ENCODE measurements at places on chromosomes 7 and 10.

GRCh38 chr10:17665747-17666146 is 21.8 kb downstream of the STAM start:
- no peak for DNase-seq

DNA sequence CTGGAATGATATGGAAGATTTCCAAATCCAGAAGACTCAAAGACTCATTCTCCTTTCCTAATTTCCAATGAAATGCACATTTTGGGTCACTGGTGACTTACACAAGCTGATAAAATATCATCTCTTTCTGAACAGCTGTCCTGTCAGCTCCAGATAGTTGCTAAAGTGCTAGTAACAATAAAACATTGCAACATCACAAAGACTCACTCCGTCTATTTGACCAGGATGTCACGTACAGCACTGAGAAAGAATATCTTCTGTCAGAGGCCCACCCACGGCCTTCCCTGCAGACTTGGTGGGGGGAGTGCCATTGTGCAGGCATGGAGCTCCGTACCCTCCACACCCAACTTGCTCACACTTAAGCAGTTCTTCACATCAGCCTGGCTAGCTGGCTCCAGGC is 78.9 kb upstream of the EGR2 start:
- no peak for DNase-seq

DNA sequence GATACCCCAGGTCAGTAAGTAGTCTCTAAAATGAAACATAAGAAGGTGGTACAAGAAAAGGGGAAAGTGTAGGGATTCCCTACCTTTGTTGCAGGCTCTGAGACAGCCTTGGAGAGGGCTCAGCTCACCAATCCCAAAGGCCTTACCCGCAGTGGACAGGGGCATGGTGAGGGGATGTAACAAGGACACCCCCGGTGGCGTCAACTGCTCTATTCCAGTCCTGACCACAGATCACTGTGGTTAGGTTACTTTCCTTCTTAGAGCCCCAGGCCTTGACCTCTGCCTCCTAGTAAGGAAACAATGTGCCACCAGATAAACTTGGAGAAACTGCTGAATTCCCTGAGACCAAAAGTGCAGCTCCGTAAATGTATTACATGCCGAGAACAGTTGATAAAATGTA is 17.5 kb downstream of the PLXNA4 start:
- no peak for DNase-seq

DNA sequence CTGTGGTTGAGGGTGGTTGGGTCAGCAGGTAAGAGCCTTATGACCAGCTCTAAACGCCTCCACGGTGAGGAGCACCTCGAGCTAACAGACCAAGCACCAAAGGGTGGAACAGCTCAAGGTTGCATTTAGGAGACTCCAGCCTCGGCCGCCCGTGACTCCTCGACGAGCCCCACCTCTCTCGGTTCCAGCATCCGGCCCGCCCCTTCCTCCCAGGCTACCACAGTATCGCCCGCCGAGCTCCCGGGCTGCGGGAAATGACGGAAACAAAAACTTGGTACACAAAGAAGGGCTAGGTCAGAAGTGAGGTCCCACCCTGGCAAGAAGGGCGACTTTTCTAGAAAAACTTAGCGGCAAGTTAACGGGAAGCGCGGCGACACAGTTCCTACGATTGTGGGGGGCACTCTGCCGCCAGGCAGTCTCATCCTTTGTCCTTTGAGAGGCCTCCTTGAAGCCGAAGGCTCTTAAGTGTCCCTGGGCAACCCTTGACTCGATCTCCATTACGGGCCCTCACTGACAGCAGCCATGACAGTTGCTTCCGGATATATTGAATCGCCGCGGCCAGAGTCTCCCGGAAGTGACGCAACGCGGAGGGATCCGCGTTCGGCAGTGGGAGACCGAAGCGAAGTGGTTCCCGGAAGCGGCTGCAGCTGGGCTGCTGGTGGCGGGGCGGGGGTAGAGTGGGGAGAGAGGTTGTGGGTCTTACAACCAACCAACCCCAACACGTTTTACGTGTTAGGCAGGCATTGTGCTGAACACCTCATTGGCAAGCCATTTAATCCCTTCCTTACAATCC is 40.2 kb upstream of the ZNF518A start:
- peak; percentile 91 for DNase-seq

DNA sequence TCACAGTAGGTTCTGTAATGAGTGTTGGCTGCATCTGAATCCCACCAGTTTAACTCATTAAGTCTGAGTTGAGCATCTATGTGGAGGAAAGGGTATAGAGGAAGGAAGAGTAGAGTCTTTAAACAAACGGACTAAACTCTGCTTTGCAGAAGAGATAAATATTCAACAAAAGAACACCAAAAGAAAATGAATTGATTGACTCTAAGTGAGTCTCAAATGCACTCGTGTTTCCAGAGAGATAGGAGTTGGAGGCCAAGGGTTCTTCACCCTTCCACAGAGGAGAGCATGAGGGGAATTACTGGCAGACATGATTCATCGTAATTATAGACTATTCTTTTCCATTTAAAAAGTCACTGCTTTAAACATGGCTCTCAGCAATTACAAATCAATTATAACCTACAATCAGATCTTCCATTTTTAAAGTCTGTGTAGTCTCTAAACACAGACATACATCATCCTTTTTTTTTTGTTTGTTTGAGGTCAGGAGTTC is 56.3 kb downstream of the PLPP4 start:
- DNase-seq: no peak

DNA sequence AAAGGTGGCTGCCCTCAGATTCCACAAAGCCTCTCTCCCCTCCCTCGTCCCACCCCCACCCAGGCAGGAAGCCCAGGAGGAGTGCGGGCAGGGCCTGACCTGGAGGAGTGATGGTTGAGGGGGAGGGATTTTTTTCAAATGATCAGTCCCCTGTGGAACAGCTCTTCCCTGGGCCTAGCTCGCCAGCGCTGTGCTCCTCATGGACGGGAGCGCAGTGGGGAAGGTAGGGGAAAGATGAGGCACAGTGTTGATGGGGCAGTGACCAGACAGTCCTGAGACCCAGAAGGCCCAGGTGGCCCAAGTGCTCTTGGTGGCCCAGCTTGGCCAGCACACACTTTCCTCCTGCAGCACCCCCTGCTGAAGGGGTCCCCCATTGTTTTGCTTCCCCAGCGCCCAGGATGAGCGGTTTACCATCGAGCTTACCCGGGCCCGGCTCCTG is 8.5 kb downstream of the SAP25 start:
- DNase-seq: no peak

- DNase-seq: no peak
Measured at GRCh38 chr10:29839826-29840515, 205.2 kb upstream of the SVIL start.

DNA sequence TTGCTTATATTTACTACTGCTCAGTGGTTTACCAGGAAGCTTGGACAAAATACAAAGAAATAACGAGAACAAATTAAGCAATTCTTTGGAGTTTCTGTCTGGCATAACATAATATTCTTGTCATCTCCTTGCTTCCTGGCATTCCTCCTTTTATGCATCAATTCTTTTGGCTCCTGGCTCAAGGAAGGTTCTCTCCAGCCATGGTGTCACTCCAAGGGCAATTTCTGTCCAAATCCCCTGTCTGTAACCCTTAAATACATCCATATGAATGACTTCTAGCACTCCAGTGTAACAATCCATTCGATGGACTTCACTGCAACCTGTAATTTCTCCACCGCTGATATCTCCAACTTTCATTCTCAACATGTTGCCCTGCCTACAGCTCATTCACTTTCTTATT is 617.7 kb upstream of the ANKRD30A start:
- no peak for DNase-seq

- no peak for DNase-seq
Measured at GRCh38 chr7:123433665-123434064, 100.7 kb downstream of the IQUB start.

DNA sequence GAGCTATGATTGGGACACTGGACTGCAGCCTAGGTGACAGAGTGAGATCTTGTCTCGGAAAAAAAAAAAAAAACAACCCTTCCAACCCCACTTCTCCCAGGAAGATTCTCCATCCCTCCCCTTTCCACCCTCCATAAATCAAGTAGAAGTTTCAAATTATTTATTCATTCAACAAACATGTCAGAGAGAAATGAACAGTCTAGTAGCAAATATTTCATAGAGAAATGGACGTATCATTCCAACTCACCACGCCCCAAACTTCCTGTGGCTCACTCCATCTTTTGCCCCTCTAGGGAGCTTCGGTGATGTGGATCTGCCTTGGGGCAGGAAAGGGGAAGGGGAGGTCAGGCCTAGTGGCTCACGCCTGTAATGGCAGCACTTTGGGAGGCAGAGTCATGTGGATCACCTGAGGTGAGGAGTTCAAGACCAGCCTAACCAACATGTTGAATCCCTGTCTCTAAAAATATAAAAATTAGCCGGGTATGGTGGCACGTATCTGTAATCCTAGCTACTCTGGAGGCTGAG is 638 bp upstream of the TRAPPC14 start:
- DNase-seq: no peak

DNA sequence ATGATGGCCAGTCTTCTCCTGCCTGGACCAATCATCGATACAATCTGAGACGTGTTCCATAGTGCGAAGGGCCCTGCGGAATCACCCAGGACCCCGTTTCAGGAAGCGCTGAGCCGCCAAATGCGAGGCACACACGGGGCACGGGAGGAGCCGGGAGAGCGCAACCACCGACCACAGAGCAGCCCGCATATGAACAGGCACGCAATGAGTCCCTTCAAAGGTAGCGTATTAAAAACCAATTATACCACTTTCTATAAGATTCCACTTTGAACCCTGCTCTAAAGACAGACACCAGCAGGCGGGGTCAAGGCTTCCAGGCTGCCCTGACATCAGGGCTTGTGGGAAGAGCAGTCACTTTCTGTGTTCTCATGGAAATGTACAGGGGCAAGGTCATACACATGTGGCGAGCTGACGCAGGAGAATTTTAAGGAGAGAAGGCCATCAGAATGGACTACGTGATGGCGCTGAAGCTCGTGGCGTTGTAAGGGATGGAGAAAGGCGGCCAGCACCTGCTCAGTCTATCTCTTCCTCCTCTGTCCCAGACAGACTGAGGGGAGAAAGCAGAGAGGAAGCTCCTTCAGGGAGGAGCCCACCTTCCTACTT is 46.2 kb downstream of the AMZ1 start:
- DNase-seq: no peak

DNA sequence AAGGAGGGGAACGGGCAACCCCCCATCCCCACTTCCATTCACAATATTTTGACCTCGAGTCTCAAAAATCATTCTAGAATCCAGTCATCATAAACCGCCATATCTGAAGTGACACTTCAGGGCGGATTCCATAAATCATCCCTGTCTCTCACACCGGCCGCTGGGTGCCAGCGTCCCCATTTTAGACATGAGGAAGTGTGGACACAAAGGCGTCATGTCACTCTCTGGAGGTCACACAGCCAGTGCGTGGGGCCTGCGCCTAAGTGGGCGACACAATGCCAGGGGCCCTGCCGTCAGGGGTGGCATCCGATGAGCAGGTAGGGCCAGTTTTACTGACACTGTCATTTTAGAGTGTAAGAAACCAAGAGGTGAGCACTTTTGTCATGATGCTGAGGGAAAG is 19.5 kb downstream of the KCNH2 start:
- no peak for DNase-seq

GRCh38 chr7:49845626-49846025 is 72.2 kb downstream of the VWC2 start:
- no peak for DNase-seq

GRCh38 chr7:124276005-124276622 is 243.2 kb upstream of the TMEM229A start:
- no peak for DNase-seq

DNA sequence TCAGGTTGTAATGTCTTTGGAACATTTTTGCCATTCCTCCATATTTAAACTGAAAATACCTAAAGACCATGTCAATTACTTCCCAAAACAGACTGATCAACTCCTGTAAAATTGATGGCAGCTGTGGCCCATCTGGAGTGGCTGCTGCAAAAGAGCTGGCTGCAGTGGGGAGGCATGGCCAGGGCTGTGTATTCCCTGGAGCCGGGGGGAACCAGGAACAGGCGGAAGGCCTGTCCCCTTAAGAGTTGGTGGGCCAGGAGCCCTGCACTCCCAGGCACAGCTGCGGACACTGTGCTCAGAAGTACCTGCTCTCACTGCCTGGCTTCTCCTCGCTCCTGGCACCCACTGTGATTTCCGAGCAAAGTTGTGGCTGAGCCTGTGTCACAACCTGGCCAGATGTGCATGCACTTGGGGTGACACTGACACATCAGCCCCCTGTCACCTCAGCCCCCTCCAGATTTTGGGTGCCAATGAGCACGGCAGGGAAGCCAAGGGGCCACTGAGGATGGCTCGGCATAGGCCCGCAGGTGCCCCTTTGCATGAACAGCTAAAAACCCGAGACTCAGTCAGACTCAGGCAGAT is 116.1 kb downstream of the DGKB start:
- DNase-seq: no peak

DNA sequence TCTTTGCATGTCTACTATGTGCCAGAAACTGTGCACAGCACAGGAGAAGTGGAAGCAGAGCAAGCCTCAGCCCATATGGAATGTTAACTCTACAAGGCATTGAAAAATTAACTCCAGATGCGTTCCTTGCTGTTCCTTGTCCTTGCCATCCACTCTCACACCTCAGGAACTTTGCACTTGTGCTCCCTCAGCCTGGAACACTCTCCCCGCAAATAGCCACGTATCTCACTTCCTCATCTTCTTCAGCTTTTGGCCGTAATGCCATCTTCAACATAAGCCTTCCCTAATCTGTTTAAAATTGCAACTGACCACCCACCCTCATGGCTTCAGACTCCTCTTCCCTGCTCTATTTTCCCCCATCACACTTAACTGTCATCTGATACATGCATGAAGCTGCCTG is 83.2 kb upstream of the CAPZA2 start:
- DNase-seq: no peak

GRCh38 chr7:73681031-73681430 is 2.2 kb downstream of the DNAJC30 start:
- DNase-seq: no peak

DNA sequence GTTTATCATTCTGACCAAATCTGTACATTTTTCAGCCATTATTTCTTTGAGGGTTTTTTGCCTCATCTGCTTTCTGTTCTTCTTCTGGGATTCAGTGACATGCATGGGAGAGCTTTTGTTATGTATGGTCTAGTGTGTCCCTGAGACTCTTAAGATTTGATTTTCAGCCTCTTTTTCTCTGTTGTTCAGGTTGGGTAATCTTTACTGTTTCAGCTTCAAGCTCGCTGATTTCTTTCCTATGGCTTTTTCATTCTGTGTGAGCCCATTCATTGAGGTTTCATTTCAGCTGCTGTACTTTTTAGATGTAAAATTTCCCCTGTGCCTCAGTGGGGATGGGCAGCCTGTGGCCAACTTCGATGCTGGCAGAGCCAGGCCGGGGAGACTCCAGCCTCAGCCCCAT is 38.1 kb downstream of the FOXK1 start:
- DNase-seq: no peak

GRCh38 chr7:4185136-4185535 is 497.0 kb upstream of the FOXK1 start:
- DNase-seq: no peak

DNA sequence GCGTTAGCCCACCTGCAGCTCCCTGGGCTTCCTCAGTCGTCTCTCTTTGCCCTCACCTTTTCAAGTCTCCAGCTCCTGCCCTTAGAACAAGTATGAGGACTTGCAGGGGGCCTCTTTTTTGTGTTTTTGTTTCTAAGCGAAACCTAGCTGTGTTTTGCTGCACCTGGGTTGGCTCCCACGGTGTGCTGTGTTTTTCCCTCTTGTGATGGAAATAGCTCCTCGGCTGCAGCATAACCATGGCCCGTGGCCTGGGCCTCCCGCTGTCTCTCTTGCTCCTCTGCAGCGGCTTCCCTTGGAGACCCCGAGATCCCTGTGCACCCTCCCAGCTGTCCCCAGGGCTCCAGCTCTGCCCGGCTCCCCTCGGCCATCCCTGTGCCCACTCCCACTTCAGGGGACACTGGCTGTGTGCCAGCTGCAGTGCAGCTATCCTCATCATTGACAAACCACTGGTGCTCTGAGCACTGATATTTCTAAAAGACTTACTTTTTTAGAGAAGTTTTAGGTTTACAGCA is 75.6 kb upstream of the TCERG1L start:
- DNase-seq: no peak
